ENCODE measurements at places on chromosomes 7 and 10.

GRCh38 chr7:137981668-137982067 is 20.2 kb downstream of the CREB3L2 start:
- DNase-seq: no peak

GRCh38 chr7:134509010-134509409 is 18.4 kb upstream of the AKR1B10 start:
- DNase-seq: no peak

DNA sequence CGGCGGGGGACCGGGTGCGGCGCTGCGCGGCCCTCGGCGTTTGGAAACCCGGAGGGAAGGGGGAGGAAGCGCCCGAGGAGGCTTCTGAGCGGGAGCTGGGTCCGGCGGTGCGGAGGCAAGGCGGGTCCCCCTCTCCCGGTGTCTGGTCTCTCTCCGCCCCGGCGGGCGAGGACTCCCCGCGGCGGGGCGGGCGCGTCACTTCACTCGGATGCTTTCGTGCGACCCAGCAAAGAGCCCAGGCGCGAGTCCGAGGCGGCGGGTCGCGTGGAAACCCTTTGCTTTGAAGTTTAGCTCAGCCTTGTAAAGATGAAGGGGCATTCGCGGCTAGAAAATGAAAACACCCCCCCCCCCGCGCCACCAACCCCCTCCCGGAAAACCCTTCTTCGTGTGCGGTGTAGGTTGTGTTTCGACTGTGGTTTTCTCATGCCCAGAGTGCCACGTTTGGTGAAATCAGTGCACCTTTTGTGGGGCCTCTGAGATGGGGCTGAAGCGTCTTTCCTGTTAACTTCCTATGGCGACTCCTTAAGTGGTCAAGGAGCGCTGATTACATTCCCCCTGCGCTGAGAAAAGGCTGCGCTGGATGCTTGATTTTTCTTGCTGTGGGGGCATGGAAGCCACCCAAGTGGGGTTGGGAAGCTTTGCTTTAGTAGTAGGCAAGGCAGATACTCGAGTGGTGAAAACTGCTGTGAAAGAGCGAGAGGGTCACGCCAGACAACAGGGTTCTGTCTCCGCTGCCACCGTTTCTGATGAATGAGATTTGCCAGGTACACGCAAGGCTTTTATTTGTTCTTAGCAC is 876 bp downstream of the GNAI1 start:
- peak; percentile 51 for DNase-seq

- no peak for DNase-seq
These were observed 98.7 kb downstream of the CTBP2 start for GRCh38 chr10:125061557-125062226.

DNA sequence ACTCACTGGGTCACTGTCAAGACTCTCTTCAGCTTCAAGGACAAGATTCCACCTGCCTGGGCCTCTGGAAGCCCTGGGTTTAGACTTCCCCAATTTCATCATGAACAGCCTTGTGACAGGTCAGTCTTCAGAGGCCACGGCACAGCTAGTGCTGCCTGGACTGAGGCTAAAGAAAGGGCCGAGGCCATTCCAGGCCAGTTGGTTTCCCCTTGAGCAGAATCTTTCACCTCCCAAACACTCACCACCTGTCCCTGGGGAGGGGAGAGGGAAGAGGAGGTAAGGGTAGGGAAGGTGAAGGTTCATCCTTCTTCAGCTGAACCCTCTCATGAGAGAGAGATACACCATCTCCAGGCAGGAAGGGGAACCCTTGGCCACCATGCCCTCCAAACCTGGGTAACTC is 24.3 kb downstream of the HSPA12A start:
- DNase-seq: no peak

DNA sequence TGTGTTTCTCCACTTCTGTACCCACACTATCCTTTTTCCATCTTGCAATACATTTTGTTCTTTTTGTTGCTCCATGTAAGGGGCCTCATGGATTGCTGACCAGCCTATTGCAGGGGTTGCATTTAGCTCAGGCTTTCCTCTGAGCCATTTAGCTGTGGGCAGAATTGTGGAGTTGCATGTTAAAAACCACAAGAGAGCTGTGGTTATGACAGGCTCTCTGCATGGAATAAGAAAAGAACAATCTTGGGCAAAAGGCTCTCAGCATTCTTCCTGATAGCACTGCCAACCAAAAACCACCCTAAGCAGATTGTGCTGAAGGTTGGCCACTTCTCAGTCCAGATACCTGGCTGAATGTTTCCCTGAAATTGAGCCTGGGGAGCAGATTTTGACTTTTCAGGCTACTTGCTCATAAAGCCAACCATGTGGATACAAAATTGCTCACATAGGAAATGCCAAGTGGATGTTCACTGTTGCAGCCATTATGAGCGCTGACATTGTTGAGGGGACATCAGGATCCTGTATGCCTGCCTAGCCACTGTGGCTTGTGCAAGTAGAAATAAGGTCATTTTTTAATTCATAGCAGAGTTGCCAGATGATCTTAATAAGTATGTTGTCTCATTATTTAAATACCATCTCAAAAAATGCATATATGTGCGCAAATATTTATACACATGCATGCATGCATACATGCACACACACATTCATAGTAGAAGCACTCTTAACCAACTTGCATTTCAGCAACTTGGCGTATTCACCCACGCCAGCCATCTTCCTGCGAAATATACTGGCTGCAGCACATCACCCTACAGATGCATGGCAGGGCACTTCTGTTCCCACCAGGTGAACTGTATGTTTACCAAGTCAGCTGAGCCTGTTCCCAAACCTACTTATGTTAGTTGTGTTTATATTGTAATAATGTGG is 695.4 kb downstream of the LRMDA start:
- DNase-seq: no peak

GRCh38 chr7:30411173-30411572 is 67.4 kb downstream of the NOD1 start:
- no peak for DNase-seq

DNA sequence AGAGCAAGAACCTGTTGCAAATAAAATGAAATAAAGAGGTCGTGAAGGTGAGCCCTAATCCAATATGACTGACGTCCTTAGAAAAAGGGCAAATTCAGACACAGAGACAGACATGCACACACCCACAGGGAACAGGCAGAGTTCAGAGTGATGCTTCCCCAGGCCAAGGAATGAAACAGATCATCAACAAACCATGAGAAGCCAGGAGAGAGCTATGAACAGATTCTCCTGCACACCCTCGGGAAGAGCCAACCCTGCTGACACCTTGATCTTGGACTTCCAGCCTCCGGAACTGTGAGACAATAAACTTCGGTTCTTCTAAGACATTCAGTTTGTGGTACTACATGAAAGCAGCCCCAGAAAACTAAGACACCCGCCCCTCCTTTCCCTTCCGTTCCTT is 290.4 kb upstream of the KLF6 start:
- DNase-seq: no peak

DNA sequence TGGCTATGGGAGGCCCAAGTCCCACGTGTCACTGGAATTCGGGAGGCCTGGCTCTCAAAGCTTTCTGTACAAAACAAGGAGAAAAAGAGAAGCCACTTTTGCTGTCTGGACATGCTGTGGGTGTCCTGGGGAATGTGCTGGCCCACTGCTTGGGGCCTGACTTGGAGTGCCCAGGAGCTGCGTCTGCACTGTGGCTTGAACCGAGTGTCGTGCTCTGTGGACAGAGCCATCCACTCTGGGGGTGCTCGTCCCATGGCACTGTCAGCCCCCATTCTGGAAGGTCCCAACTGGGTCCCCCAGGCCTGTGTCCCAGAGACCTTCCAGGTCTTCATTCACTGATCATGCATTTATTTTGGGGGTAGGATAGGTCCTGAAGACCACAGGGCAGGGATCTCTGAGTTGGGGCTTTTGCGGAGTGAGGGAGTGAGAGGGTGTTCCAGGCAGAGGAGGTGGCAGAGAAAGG is 138.0 kb downstream of the LHPP start:
- no peak for DNase-seq

DNA sequence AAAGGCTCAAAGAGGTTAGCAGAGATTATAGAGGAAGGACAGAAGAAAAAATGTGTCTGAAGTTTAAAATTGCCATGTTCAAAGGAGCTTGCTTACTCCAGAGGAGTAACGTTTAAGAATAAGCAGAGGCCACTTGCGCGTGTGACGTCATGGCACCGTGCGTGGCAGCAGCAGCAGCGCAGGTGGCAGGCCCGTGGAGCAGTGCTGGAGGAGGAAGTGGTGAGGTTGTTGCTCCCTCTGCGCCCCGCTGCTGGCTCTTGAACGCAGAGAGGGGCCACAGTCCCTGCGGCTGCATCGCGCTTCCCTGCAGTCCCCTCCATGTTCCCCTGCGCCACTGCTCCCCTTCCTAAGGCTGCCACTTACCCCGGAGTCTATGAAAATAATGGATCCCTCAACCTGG is 37.5 kb downstream of the GDI2 start:
- no peak for DNase-seq

DNA sequence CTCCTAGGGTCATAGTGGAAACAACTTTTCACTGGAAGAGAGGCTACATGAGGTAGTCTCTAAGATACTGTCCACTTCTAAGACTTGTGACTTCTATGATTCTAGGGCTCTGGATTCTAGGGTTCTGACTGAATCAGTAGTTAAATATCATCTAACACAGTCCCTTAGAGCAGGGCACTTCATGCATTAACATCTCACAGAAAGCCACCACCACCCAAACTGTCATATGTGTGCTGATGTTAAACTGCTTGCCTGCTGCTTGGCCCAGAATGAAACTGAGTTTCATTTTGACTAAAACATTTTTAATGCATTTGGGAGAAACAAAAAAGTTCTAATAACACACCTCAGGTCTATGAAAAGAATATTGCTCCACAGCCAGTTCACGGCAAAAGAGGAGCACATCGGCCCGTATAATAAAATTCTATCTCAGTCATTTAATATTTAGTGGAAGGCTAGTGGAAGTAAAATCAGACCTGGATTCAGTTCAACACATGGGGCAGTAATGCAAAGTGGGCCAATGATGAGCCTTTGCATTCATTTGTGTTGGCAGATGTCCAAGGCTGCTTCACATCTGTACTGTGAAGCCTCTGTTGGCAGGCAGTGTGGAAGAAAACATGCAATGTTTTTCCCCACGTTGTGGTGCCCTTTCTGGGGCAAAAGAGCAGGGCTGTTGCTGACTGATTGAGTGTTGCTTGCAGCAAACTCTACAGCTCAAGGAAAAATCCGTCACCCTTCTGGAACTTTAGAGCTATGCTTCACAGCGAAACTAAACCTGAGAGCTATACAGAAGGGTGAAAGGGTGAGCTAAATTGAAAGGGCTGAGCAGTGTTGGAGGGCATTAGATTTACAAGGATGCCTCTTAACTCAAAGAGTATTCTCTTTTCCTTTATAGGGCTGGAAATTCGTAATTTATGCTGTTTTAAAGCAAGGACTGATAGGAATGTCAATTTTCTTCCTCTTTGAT is 33.5 kb upstream of the AUTS2 start:
- DNase-seq: peak; percentile 44

- no peak for DNase-seq
These were observed 513.6 kb downstream of the HTR7 start for GRCh38 chr10:90344226-90344625.

GRCh38 chr7:17844022-17844421 is 96.3 kb downstream of the SNX13 start:
- DNase-seq: no peak

DNA sequence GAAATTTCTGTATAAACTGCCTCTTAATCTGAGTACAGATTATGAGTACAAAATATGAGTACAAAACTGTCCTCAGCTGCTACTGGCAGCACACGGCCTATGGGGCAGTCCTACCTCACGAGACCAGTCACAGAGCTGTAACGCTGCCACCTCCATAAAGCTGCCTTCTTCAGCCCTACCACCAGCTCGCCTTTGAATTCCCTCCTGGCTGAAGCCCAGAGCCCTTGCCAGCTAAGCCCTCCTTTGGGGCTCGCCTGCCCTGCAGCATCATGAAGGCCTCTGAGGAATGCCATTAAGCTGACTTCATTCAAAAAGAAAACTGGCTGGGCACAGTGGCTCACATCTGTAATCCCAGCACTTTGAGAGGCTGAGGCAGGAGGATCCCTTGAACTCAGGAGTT is 180.0 kb upstream of the SH2B2 start:
- no peak for DNase-seq

- DNase-seq: no peak
These were observed 80.1 kb downstream of the OSBPL3 start for GRCh38 chr7:24899905-24900304.

DNA sequence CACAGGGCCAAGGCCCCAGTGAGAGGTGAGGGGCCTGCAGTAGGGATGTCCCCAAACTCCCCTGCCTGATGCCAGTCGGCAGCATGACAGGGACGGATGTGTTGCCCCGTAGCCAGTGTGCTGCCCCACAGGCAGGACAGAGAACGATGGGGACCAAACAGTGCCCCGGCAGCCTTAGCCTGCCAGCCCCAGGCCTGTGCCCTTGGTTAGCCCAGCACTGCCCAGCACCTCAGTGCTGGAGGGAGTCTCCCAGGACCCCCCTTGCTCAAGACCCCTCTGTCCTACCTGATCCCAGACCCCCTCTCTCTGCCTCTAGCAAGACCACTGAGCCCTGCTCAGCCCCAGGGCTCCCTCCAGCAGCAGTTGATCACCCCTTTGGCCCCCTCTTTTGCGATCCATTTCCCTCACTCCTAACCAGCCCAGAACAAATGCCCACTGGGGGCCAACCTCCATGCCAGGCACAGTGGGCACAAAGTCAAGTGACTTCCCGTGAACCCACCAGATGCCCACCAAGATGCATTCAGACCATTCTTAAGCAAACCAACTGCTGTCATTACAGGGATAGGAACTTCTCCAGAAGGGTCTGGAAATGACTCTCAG is 34.0 kb downstream of the OAT start:
- DNase-seq: no peak

- no peak for DNase-seq
These were observed 183.4 kb upstream of the VIPR2 start for GRCh38 chr7:159328096-159328495.

- no peak for DNase-seq
These were observed 145.7 kb downstream of the MAPK8 start for GRCh38 chr10:48451969-48452878.

DNA sequence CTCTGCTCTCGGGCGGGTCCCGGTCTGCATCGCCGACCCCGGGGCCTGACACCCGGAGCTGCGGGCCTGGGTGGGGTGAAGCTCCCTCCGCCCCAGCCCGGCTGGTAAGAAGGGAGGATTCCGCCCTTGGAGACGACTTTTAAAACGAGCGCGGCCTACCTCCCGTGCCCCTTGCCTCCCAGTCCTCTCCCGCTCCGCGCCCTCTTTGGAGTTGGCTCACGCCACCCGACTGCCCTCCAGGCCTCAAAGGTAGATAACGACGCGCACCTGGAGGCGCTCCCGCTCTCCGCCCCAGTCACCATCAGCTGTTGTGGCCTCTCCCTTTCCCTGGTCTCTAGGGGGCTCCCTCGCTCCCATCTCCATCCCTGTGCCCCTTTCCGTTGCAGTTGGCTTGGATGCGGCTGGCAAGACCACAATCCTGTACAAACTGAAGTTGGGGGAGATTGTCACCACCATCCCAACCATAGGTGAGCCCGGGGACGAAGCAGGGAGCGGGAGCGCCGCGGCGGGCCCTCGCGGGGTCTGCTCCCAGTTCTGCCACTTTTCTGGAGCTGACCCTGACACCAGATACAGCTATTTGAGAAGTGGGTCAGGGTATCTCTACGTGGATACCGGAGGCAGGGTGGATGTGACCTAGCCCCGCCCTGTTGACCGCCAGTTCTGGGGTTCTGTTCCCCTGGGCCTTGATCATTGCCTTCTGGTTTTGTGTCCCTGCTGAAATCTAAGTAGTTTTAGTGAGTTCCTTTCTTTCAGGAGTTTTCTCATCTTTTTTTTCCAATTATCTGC is 679 bp downstream of the ARF5 start:
- no peak for DNase-seq

- DNase-seq: no peak
These were observed 55.4 kb downstream of the MKI67 start for GRCh38 chr10:128070721-128071416.

- DNase-seq: no peak
These were observed 148.6 kb downstream of the DNAJB6 start for GRCh38 chr7:157485361-157485831.

Data from NCI-H187 (cell line).